ENCODE measurements at places on chromosomes 3 and 15.
A peak's percentile ranks its signal among the peaks of the same experiment; 100 is the strongest.

- DNase-seq = no peak
These were observed 25.2 kb downstream of the UBE2E1 start for GRCh38 chr3:23830869-23831484.

DNA sequence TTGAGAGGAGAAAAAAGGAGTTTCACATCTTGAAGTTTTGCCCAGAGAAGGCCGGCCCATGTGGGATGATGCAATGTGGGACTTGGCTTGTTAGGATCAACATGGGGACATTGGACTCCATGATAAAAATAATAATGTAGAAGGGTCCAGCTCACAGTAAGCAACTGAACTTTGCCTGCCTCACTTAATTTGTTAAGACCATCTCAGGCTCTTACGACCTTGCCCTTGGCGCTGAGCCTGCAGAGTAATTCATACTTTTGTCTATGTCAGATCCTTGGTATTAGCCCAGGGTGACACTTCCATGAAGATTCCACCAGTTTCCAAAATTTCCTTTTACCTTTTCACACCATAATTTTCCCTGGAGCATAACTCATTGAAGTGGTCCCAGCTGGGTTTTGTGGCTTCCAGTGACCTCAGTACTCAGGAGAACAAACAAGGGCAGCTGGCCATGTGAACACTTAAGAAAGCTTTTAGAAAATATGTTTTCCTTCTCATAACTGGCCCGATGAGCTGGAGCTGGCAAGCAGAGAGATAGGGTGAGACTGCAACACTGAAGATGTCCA is 315.4 kb upstream of the RASGRP1 start:
- no peak for DNase-seq

GRCh38 chr3:195139091-195139875 is 131.7 kb downstream of the XXYLT1 start:
- no peak for DNase-seq

GRCh38 chr15:98881526-98882520 is 125.8 kb downstream of the PGPEP1L start:
- peak; percentile 43 for DNase-seq

DNA sequence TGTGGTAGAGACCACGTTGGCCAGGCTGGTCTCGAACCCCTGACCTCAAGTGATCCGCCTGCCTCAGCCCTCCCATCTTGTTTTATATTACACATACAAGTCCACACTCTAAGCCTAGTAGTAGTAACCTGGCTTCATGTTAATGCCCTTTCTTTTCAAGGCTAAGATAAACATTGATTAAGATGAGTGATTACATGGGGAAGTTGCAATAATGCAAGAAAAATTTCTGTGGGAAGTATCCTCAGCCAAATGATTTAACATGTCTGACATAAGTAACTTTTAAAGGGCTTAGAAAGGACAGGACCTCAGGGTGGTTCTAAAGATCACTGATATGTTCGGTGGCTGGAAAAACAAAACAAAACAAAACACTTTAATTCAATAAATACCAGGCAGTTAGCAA is 72.1 kb downstream of the SFMBT1 start:
- no peak for DNase-seq

DNA sequence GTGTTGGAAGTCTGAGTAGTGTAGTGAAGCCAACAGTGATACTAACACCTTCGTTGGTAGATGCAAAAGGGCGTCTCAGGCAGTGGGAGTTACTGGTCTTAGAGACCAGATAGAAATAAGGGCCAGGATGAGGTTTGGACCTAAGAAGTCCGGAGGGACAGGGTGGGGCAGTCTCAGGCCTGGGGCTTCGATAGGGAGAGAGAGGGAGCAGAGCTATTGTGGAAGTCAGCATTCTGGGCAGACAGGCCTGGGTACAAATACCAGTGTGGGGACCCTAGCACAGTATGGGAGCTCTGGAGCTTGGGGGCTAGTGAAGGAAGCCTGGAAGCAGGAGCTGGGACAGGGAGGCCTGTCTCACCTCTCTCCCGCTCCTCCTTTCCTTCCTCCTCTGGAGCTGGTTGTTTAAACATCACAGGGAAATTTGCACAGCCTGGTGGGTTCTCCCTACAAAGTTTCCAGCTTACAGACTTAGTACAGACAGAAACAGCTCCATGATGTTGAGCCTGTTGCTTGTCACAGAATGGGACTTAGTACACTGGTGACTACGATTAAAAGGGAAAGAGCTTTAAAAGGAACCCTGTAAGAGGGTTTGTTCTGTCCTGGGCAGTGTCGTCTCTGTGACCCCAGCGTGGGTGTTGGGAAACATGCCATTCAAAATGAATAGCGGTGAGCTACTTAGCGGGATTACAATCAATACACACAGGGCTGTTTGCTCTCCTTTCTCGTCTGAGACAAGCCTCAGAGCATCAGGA is 76.4 kb upstream of the TNFAIP8L3 start:
- no peak for DNase-seq

GRCh38 chr3:188126934-188127333 is 27.0 kb upstream of the LPP start:
- no peak for DNase-seq

GRCh38 chr3:2765002-2765579 is 345.1 kb downstream of the IL5RA start:
- DNase-seq = peak; percentile 28
